Fibroblast of the aortic adventitia (primary cell): ENCODE measurements at places on chromosomes 4 and X. TPM values are rescaled to one million over a fixed set of nuclear protein-coding genes. Genes with fewer than 3 reads are reported as not detected.
A peak's percentile ranks its signal among the peaks of the same experiment; 100 is the strongest.

GRCh38 chrX:1322393-1322792, 14.2 kb upstream of the IL3RA start:
- DNase-seq: no peak

DNA sequence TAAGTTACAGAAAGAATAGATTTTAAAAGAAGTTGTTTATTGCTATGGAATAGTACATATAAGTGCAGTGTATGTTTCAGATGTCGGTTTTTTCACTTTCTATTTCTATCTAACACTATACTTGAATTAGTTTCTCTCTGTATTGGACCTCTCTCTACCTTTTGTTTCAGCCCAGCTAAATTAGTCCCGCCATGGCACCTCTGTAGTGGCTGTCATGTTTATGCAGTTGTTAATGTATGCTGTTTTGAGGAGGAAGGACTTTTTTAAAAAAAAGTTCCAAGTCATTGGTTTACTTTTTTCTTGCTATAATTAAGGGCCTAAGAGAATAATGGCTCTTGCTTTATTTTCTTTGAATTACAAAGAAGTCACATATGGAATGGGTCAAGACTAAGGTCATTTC, 118.1 kb downstream of the AKAP4 start:
- DNase-seq: no peak

DNA sequence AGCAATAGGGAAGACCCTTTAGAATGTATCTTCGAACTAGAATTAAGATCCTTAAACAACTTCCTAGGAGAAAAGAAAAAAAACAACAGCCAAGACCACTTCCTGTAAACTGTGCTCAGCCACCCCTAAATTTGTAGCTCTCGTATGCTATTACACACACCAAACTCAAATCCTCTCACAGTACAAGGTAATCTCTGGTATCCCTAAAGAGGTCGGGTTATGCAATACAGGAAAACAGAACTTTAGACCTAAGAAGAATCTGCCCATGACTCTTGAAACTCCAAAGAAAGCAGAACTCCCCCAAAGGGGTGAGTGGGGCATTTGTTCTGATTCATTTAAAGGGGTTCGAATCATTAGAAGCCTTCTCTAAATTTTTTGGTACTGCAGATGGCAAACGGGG, 170.9 kb upstream of the CASK start:
- peak; percentile 32 for DNase-seq

GRCh38 chrX:49976682-49977197, 54.3 kb downstream of the CLCN5 start:
- DNase-seq: no peak

DNA sequence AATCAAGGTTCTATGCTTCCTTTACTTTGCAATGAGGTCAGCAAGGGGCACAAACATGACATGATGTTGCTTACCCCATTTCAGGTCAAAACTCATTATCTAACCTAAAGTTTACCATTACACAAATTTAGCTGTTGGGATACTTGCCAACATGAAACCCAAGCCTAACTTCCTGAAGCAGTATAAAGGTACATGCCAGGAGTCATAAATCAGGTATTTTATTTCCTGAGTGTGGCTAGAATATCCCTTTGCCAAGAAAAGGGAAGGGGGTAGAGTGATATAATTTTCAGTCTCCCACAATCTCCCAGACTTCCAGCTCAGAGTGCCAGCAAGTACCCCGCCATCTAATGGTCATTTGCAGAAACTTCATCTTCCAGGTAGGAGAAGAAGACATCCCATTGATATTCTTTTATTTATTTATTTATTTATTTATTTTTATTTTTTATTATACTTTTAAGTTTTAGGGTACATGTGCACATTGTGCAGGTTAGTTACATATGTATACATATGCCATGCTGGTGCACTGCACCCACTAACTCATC, 136.6 kb downstream of the NEXMIF start:
- DNase-seq: no peak

- no peak for DNase-seq
These were observed 86.5 kb downstream of the DRD5 start for GRCh38 chr4:9867751-9868425.

DNA sequence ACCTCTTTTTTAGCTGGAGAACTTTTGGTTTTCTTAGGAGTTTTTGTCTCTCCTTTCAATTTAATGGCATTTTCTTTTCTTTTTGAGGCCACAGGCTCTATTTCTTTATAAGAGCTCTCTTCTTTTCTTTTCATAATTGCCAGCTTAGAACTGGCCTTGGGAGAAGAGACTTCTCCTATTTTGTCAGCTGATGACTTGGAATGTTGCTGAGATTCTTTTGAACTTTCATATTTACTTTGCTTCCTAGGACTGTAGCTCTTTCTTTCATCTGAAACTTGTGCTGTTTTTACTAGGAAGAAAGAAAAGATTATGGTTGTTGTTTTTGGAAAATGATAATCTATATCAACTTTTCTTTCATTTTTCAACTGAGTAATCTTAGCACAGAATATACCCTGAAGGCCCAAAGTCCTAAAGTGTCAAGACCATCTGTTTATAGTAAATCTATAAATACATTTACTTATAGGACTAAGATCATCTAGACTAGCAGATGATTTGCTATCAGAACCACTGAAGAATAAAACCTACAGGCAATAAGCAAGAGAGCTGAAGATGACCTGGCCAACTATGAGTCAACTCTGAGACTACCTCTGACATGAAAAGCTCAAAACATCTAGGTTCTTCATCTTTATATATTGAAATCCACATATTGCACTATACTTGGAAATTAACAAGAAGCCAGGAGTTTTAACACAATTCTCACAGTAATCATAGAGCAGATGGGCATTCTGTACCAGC, 45.6 kb downstream of the RFC1 start:
- peak; percentile 70 for DNase-seq

PPP1R3F gene
- total RNA-seq: 4.2 and 6.9 TPM in 2 replicates
